T-cell (primary cell): ENCODE measurements at places on chromosomes 4 and X. TPM values are rescaled to one million over a fixed set of nuclear protein-coding genes. Genes with fewer than 3 reads are reported as not detected.

Gene MAGEA8
- not detected for total RNA-seq

Gene BMX
- not detected for total RNA-seq

Gene PCDH10
- total RNA-seq: not detected

Gene MTCP1
- 21.4 TPM for total RNA-seq

Gene MFAP3L
- total RNA-seq: 0.75 TPM

Gene MAGED4B
- 3.2 TPM for total RNA-seq

Gene NDNF
- total RNA-seq: 0.36 TPM

Gene SPATA4
- total RNA-seq: not detected

Gene RHOXF2
- total RNA-seq: 0.10 TPM

Gene ALB
- not detected for total RNA-seq

Gene CYTL1
- 1.6 TPM for total RNA-seq

Gene HCCS
- total RNA-seq: 17.0 TPM

Gene ARL9
- not detected for total RNA-seq

Gene PAGE5
- not detected for total RNA-seq

Gene MAB21L2
- not detected for total RNA-seq

Gene IRS4
- not detected for total RNA-seq

Gene SYTL4
- total RNA-seq: 0.38 TPM

Gene MGARP
- 0.39 TPM for total RNA-seq

Gene IGSF1
- total RNA-seq: not detected

Gene MRPS18C
- total RNA-seq: 17.1 TPM

Gene GABRE
- total RNA-seq: 0.30 TPM

Gene PNMA3
- 15.2 TPM for total RNA-seq

Gene RASGEF1B
- total RNA-seq: 7.3 TPM
